DMS 273 treated with DMSO at 0.1 percent for 48 hours (cell line): ENCODE measurements at places on chromosomes 2 and 18.

DNA sequence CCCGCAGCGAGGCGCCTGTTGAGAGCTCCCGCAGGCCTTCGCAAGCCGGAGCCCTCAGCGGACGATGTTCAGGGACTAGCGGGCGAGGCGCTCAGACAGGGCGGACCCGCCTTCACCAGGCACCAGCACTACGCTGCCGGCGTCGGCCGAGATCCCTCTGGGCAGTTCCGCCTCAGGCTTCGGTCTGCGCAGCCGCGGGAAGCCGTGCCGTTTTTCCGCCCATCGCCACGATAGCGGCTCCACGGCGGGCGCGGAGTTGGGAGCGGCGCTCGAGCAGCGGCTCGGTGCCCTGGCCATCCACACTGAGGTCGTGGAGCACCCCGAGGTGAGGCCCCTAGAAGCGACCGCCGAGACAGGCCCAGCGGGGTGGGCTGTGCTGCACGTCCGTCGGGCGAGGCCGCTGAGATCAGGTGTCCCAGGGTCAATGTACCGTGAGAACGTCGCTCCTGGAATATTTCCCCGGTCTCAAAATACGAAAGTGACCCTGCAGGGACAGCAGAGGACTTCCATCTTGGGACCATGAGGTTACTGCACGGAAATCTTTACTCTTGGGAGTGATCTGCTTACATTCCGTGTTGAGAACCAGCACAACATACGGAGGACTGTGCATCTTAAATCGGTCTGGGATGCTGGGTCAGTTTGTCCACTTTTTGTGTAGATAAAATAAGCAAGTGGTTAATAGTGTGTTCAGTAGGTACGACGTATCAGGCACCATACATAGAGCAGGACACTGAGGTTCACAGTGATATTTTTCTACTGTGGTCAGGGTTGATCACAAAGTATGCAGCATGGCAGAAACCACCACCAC, 13.3 kb upstream of the MTIF2 start:
- DNase-seq: peak; percentile 68

- DNase-seq: no peak
Observed at GRCh38 chr2:98554116-98554861, 54.0 kb downstream of the COA5 start.

DNA sequence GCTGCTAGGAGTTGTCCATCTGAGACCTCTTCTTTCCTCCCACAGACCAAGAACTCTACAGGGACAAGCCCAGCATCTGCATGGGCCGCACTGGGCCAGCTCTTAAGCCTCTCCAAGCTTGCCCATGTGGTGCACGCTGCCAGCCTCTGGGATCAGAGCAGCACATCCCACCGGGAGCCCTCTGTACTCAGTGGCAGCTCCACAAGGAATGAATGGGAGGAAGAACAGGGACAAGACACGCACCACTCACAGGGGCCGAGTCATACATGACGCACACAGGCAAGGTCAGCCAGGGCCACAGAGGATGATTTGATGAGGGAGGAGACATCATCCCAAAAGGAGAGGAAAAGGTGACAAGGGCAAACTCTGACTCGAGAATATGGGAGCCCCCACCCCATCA, 268.3 kb downstream of the KLHL29 start:
- no peak for DNase-seq

DNA sequence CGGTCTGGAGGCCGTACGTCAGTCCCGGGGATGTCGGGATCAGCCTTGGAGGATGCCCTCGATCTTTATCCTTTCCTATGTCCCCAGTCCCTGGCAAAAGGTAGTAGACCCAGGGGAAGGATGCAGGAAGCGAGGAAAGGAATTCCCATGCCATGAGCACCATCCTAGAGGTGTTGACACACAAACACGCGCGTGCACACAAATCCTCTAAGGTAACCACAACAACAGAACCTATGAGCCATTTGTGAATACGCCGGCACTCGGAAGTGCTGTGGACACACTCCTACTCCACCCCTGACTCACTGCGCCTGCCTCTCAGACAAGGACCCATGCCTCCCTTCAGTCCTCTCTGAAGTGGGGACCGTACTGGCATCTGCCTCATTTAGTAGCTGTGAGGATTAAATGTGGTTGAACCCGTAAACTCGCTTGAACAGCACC, 11.3 kb upstream of the MLPH start:
- no peak for DNase-seq

- DNase-seq: no peak
Observed at GRCh38 chr2:134253804-134254203, at the start of gene MGAT5. Gene MGAT5 (plus strand): TSS chr2:134254072. CDS start chr2:134254404, 332 bp downstream.

- DNase-seq: no peak
Observed at GRCh38 chr2:168189835-168190569, 57.4 kb downstream of the STK39 start.

GRCh38 chr18:55110436-55110835, 151.2 kb upstream of the CCDC68 start:
- DNase-seq: no peak
